ENCODE measurements at places on chromosomes 3 and 15.

DNA sequence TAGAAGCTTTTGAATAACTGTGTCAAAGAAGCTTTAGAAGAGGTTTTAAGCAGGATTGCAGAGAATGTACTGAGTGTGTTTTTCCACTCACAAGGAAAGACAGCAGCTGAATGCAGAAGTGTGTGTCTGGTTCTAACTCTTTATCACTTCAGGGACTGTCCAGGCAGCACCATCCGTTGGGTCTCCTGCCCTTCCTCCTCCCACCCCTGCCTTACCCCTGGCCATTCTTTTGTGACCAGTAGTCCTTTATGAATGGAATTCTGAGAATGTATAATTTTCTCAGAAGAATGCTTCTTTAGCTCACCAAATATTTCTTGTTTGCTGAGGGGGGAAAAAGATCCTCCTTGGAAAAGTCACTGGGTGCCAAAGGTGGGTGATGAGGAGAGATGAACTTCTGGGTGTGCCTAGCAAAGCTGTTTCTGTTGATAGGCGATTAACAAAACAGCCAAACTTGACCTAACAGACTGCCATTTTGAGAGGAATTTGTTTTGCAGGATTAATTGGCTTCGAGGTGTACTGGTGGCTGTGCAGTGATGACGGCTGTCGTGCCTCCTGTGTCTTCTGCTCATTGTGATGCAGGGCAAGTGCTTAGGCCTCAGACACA lies 70.9 kb downstream of the IGF1R start:
- no peak for DNase-seq

GRCh38 chr15:87653646-87654045 lies 602.9 kb downstream of the NTRK3 start:
- DNase-seq: no peak

DNA sequence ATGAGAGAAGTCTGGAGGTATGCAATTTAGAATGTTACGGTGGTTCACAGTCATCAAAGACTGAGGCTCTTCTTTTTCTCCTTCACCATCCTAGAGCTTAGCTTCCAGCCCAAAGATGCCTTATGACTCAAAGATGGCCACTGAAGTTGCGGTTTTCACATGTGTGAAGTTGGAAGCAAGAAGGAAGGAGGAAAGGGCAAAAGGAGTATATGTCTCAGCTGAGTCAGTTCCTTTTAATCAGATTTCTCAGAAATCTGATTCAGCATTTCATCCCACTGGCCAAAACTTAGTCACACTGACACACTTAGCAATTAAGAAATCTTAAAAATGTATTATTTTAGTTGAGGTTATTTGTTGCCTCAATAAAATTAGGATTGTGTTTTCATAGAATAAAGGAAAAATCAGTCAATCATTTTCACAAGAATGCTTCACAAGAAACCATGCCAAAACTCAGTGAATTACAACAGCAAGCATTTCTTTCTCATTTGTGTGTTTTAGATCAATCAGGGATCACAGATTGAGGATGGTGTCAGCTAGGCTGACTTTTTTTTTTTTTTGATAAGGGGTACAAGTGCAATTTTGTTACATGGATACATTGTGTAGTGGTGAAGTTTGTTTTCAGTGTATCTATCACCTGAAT lies 211.1 kb upstream of the GADL1 start:
- DNase-seq: no peak

DNA sequence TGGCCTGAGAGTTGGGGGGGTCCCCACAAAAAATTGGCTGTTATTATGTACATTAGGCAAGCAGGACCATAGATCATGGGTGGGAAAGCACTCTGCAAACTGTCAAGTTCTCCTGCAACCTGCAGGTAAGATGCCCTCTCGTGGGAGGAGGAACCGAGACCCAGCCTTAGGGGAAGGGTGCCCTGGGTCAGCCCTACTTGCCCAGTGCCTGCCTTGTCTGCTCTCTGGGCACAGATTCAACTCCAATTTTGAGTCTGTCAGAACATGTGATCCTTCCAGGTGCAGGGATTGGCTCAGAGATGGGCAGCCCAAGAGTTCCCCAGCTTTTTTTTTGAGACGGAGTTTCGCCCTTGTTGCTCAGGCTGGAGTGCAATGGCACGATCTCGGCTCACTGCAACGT lies 99.2 kb downstream of the PLXNA1 start:
- no peak for DNase-seq

- no peak for DNase-seq
Measured at GRCh38 chr3:73433687-73434086, 191.1 kb downstream of the PDZRN3 start.

DNA sequence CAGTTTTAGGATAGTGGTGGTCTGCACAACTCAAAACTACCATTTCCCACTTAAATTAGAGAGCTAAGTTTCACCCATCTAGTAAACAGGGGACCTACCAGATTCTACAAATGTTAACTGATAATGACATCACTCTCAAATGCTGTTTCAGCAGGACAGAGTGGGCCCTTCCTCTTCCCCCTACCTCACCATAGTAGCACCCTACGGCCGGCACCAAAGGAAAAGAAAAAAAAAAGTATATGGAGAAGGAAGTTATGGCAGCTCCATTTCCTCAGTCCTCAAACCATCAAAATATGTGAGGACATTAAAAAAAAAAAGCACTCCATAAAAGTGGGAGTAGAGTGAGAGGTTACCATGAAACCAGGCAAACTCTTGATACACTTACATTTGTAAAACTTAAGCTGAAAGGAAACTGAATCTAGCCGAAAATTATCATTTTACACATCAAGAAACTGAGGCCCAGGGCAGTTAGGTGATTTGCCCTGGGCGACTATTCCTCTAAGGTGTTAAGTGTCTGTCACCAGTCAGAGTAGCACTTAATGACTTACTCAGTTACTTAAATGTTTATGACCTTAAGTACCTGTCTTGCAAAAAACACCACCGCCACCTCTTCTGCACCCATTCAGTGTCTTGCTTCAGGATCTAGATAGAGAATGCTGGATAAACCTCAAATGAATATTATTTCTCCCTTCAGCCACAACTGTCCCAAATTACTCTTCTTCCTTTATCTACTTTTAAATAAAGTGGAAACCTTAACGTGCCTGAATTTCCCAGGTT lies 2.7 kb downstream of the MSL2 start:
- no peak for DNase-seq

- DNase-seq: no peak
Measured at GRCh38 chr3:149245738-149246451, 24.3 kb upstream of the CP start.

DNA sequence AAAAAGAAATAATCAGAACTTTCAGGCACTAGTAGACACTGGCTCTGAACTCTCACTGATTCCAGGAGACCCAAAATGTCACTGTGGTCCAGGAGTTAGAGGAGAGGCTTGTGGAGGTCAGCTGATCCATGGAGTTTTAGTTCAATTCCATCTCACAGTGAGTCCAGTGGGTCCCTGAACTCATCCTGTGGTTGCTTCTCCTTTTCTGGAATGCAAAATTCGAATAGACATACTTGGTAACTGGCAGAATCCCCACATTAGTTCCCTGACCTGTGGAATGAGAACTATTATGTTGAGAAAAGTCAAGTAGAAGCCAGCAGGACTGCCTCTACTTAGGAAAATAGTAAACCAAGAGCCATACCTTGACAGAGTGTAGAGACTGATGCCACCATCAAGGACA lies 87.3 kb upstream of the OXTR start:
- DNase-seq: no peak

DNA sequence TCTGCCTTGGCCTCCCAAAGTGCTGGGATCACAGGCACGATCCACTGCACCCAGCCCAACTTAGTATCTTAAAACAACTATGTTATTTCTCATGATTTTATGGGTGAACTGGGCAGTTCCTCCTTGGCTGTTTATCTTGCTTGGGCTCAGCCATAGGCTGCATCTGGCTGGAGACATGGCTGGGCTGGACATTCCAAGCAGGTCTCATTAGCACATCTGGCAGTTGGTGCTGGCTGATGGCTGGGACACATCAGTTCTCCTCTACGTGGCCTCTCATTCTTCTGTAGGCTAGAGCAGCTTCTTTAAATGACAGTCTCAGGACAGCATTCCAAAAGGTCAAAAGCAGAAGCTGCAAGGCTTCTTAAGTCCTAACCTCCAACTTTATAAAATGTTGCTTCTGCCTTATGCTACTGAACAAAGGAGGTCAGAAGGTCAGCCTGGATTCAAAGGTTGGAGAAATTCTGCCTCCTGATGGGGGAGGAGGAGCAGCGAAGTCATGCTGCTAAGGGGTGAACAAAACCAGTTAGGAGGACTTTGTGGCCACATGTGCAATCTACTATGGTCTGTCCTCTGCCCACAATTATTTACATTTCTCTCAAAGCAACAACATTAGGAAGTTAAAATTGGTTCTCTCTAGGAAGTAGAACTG lies 144.0 kb downstream of the AQP9 start:
- no peak for DNase-seq

DNA sequence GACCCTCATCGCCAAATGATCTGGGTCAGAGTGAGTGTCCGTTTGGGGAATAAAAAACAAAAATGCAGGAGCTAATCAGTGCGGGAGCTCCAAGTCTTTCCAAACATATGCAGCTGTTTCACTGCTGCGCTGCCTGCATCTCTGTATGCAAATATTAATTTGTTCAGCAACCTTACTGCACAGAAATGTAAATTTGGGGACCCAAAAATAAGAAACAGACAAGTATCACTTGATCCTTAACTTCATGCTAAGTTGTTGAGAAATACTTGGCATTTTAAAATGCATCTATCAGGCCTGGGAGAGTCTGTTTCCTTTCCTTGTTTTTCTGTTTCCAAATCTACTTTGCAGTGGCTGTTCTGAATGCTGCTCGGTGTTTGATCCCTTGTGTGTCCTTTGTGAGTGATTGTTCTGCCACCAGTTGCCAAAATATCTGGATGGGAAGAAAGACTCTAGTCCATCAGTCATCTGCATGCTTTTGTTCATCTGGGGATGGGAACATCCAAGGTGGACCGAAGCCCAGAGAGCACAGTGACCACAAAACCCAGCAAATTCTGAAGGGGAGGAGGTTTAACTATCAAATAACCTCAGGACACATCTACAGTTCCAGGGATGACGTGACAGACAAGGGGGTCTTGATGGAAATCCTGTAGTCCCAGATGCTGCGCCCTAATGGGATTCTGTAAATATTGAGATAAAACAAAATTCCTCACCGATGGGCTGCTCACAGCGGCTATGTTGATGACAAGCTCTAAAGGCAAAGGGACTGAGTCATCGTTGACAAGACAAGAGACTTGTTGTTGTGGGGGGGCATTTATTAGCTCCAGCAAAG lies 199.5 kb upstream of the WNT5A start:
- DNase-seq: no peak

GRCh38 chr3:23640471-23641146 lies 165.1 kb upstream of the UBE2E1 start:
- DNase-seq: no peak

DNA sequence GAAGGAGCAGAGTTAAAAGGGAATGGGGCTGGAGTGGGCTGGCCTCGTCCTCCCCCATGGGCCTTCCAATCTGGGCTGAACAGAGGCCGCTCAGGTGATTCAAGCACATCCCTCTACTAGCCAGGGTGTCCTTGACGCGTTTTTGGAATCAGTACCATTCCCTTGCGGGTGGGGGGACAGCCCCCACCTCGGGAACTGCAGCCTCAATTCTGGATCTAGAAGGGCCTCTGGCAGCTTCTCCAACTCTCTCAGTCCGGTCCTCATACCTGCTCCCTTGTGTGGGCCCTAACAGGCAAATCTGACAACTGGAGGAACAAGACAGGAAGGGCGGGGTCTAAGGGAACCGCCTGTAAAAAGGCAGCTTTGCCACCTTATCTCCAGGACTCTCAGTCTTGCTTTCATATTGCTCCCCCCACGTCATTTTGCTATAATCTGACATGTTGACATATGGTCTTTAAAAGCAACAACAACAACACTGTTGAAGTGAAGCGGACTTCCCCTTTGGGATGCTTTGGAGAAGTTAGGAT lies 802 bp upstream of the CHRNB4 start:
- DNase-seq: no peak

GRCh38 chr3:184525337-184526087 lies 36.1 kb upstream of the EPHB3 start:
- no peak for DNase-seq

GRCh38 chr3:128178782-128179483 lies 25.7 kb downstream of the EEFSEC start:
- DNase-seq: no peak

DNA sequence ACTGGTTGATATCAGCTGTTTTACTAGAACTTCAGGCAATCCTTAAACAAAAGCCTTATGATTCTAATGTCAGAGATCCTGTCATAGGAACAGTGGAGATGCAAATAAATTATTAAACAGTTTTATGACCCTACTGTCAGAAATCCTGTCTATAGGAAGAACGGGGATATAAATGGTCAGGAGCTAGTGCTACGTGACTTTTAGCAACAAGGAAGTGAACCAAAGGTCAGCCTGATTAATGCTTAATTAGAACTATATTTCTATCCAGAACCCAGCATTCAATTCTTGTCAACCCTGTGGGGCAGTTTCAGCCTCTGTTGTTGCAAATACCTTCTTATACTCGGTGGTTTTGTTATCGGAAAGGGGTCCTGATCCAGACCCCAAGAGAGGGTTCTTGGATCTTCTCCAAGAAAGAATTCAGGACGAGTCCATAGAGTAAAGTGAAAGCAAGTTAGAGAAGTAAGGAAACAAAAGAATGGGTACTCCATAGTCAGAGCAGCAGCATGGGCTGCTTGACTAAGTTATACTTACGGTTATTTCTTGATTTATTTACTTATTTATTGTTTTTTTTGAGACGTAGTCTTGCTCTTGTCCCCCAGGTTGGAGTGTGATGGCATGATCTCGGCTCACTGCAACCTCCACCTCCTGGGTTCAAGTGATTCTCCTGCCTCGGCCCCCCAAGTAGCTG lies 59.9 kb upstream of the RNU6-1 start:
- no peak for DNase-seq

- no peak for DNase-seq
Measured at GRCh38 chr3:125232401-125232800, 19.9 kb upstream of the SLC12A8 start.

- DNase-seq: no peak
Measured at GRCh38 chr3:32257641-32258438, 19.4 kb downstream of the CMTM8 start.

DNA sequence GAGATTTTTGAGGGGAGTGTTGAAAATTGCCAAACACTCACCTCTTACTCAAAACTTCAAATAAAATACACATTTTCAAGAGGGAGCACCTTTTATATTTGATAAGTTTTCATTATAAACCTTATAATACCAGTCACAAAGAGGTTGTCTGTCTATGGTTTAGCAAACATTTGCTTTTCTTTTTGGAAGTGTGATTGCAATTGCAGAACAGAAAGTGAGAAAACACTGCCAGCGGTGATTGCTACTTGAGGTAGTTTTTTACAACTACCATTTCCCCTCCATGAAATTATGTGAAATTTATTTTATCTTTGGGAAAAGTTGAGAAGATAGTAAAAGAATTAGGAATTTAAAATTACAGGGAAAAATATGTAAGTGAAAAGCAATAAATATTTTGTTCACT lies 20.1 kb downstream of the DIPK2A start:
- no peak for DNase-seq

GRCh38 chr3:13281507-13282357 lies 138.4 kb downstream of the NUP210 start:
- no peak for DNase-seq

GRCh38 chr3:6878731-6879130 lies 17.8 kb downstream of the GRM7 start:
- no peak for DNase-seq

GRCh38 chr3:66019896-66020295 lies 18.8 kb downstream of the MAGI1 start:
- DNase-seq: no peak
